Right atrium auricular region (tissue), 2 donors: ENCODE measurements at places on chromosomes 13 and 19. TPM values are rescaled to one million over a fixed set of nuclear protein-coding genes. Genes with fewer than 3 reads are reported as not detected.

Gene DOCK6
- total RNA-seq = 12.7 TPM

Gene ADGRE3
- not detected for total RNA-seq

Gene CADM4
- 6.6 TPM for total RNA-seq

Gene OR7C1
- not detected for total RNA-seq

Gene F7
- total RNA-seq = 0.20 TPM

- no peak for DNase-seq
Measured at GRCh38 chr13:28531845-28532387, 37.0 kb upstream of the FLT1 start.

GRCh38 chr19:28569132-28570131, 643.5 kb downstream of the UQCRFS1 start:
- no peak for DNase-seq

GRCh38 chr13:83914368-83914767, 32.1 kb upstream of the SLITRK1 start:
- DNase-seq = no peak

DNA sequence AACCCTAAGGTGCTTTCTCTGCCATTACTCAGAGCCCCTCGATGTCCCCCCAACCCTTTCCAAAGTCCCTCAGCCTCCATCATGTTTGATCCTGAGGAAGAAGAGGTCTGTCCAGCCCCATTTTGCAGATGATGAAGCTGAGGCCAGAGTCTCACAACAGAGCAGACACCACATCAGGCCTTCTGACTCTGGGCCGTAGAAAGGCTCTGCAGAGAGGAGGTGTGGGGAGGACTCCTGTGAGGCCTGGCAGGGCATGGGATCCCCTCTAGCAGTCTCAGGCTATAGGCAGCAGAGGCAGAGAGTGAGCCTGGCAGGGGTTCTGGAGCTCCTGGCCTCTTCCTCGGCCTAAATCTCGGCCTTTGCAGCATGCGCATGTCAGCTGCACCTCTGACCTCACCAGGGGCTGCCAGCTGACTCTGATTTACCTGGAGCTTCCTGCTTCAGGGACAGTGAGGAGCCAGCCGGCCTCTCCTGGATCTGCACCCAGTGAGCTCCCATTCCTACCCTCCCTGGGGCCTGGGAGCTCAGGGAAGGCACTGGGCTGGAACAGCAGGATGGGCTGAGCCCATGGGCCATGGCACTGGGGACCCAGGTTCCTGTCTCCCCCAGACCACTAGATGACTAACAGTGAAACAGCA, 41.7 kb upstream of the VSTM2B start:
- peak; percentile 52 for DNase-seq

- DNase-seq = no peak
Measured at GRCh38 chr19:56324436-56324835, 9.8 kb upstream of the ZSCAN5A start.

GRCh38 chr13:20711301-20712044, 8.0 kb downstream of the IL17D start:
- peak; percentile 56 for DNase-seq

DNA sequence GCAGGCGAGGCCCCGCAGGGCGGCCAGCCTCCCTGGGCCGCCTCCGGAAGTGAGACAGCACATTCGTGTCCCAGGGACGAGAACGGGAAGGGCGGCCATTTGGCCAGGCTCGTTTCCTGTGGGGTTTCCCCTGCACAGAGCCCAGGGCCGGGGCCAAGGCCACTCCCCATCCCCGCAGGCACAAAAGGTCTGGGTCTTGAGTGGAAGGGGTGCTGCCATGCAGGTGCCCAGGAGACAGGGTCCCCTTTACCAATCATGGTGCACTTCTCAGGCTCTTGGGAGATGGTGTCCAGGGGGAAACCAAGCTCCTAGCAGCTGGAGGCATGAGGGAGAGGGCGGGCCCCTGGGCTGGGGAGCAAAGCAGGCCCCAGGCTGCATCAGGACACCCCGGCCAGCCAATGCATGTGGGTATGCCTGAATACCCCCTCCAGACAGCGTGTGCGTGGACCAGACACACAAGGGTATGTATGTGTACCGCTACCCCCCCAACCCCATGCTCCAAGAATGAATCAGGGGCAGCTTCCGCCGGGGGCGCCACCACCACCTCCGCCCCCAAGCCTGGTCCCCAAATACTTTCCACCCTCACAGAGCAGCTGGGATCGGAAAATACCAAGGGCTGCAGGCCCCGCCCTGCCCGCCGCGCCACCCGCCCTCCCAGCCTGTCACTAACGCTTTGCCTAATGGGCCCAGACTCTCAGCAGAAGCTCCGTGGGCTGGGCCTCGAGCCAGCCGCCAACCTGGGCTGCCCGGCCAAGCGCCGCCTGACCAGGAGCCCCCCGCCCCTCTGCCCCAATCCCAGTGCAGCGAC, 37.6 kb upstream of the NANOS3 start:
- DNase-seq = peak; percentile 96

DNA sequence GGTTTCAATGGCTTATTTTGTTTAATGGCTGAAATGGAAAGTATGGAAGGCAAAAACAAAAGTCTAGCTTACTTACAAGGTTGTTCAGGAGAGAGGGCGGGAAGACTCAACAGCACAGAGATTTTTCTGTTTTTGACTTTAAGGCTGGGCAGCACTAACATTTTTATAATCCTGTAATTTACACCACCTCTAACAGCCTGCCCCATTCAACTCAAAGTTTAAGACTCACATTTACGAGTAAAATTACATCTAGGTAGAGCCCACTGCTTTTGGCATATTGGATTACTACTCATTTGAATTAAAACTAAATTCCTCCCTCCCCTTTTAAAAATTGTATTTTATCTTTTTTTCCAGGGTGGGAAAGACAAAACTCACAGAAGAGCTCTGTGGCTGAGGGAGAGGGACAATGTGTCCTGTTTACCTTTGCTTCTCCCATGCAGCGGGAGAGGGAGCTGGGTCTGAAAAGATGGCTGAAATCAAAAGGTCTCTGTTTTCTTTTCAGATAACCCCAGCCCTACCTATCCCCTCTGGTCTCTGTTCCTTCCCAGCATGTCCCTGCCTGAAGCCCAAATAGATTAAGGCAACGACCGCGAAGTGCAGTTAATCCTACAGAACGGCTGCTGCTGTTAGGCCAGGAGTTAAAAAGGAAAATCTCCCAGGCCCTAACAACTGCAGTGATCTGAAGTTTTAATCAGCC, 6.6 kb downstream of the EFNB2 start:
- no peak for DNase-seq

GRCh38 chr13:110651271-110651670, 35.9 kb downstream of the NAXD start:
- no peak for DNase-seq
